ENCODE measurements at places on chromosomes 7 and 10.

DNA sequence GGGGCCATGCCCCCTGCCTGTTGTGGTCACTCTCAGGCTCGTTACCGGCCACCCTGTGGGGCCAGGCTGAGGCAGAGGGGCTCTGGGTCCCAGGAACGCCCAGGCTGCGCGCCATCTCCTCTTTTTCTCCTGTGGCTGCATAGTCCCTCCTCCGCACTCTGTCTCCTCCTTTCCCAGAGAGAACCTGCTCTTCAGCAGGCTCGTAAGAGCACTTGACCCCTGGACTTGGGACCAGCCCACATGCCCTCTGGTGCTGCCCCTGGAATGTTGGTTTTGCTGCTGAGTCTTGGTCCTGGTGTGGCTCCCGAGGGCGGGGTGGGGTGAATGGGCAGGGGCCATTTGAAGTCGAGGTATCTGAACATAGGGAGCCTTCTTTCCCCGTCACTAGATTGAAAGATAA lies 6.6 kb upstream of the BHLHA15 start:
- DNase-seq: no peak

DNA sequence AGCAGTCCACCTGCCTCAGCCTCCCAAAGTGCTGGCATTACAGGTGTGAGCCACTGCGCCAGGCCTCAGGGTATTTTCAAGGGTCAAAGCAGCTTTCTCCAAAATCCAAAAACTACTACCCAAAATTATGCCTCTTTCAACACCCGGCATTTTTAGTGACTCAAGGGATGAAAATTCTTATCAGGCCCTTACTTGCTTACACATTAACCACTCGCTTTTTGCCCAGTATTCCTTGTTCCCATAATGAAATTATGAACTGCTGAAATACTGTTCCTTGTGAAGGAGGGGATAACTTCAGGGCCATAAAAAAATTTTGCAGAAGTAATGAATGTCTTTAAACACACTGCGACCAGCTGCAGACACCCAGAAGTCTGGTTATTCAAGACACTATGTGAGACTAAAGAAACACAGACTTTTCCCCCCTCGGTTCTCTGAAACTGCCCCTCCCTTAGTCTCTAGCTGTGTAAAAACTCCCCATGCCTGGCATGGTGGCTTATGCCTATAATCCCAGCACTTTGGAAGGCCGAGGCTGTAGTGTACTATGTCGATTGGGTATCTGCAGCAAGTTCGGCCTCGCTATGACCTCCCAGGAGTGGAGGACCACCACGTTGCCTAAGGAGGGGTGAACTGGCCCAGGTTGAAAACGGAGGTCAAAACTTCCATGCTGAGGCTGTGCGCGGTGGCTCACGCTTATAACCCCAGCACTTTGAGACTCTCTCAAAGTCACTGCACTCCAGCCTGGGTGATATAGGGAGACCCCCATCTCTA lies 12.0 kb downstream of the FXYD4 start:
- DNase-seq: no peak

DNA sequence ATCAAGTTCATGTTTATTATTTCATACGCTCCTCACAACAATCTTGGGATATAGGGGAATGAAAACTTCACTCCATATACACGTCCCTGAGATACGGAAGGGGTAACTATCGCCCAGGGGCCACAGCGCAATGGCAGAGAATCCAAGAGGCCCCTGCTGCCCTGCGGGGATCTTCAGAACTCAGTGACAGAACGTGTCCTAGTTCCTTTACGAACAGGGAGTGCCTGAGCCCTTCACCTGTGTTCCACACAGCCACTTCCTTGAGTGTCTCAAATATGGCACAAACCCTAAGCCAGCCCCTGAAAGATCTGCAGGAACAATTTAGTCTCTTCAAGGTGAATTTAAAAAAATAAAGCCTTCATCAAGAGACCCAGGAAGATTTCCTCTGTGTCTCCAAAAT lies 25.9 kb downstream of the LYZL1 start:
- DNase-seq: no peak

- no peak for DNase-seq
These were observed 204.2 kb downstream of the DYNC1I1 start for GRCh38 chr7:95976369-95977060.

DNA sequence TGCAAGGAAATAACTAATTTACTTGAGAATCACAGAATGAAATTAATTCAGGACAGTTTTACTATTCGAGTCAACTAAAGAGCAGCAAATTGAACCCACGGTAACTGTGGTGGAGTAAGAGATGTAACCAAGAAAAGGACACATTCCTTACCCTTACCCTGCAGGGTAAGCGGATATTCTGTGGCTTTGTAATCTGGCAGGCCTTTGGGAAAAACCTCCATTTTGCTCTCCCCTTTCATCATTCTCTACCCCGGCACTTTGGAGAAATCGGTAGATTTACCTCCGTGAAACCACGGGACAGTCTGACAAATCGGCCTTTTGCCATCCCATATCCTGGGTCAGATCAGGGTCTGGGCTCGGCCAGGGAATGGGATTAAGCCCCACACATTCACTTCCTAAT lies 18.4 kb downstream of the RCC1L start:
- DNase-seq: no peak

- no peak for DNase-seq
These were observed 546.0 kb upstream of the FZD8 start for GRCh38 chr10:36188080-36188453.

DNA sequence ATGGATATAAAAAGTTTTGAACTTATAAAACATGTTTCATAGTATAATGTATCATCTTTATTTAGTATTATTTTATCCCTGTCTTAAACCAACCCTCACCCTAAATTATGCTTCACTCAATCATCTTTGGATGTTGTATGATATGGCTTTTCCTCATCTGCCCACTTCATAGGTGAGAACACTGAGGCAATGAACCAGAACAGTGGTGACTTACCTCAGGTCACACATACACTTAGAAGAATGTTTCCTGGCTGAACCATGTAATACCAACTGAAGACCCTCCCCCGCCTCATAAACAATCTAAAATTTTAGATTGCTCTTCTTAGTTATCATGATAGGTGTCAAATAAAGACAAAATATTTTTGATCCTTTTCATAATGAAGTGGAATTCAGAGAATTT lies 22.6 kb upstream of the STOX1 start:
- DNase-seq: no peak

DNA sequence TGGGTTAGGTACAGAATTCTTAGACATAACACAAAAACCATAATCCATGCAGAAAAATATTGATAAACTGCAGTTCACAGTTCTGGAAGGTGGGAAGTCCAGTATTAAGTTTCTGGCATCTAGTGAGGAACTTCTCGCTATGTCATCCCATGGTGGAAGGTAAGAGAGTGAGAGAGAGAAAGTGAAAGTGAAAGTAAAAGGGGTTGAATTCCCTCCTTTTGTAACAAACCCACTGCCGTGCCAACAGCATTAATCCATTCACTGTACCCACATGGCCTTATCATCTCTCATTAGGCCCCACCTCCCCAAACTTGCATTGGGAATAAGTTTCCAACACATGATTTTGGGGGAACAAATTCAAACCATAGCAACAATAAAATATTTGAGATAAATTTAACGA lies 17.1 kb downstream of the ZNF485 start:
- peak; percentile 50 for DNase-seq

DNA sequence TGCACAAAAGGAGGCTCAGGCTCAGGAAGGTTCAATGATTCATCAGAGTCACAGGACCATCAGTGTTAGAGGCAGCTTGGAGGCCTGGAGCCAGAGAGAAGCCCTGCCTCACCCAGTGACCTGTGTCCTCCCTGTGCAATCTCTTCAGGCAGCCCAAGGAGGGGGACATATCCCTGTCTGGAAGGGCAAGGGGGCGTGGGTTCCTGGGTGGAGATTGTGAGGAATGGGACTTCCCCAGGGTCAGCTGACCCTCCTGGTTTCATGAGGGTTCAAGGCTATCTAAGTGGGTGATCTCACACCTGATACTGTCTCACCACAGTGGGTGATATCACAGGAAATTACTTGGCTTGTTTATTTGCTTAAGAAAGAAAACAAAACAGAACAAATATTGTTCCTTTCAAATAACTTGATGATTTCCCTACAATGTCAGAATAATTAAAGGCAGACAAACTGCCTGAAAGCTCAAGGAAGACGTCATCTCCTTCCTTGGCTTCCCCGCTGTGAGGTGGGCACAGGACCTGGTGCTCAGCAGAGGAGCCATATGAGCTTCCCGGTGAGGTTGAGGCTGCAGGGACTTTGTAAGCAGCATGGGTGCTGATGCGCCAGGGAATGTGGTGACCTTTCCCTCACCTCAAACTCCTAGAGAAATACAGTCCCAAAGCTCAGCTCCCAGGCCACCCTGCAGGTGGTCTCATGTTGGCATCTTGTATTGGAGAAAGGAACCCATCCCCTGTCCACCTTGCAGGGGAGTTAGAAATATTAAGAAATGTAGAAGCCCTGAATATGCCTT lies 763.2 kb downstream of the GRID1 start:
- DNase-seq: peak; percentile 2

GRCh38 chr7:121689749-121690148 lies 183.2 kb upstream of the PTPRZ1 start:
- no peak for DNase-seq

GRCh38 chr10:86164960-86165630 lies 201.5 kb downstream of the GRID1 start:
- DNase-seq: no peak

DNA sequence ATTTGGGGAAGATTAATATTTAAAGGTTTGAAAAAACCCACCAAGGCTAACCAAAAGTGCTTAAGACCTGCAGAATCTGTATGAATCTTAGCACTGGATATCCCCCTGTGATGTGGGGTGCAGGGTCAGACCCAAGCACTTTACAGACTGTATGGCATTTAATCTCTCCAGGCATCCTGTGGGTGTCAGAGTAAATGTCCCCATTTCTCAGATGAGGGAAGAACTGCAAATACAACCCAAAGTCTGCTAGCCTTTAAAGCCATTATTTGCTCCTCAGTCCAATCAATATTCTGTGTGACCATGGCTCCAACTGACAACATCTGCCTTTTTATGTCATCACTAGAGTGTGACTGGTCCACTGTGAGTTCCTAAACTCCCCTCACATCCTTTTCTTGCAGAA lies 10.0 kb upstream of the MBL2 start:
- no peak for DNase-seq

DNA sequence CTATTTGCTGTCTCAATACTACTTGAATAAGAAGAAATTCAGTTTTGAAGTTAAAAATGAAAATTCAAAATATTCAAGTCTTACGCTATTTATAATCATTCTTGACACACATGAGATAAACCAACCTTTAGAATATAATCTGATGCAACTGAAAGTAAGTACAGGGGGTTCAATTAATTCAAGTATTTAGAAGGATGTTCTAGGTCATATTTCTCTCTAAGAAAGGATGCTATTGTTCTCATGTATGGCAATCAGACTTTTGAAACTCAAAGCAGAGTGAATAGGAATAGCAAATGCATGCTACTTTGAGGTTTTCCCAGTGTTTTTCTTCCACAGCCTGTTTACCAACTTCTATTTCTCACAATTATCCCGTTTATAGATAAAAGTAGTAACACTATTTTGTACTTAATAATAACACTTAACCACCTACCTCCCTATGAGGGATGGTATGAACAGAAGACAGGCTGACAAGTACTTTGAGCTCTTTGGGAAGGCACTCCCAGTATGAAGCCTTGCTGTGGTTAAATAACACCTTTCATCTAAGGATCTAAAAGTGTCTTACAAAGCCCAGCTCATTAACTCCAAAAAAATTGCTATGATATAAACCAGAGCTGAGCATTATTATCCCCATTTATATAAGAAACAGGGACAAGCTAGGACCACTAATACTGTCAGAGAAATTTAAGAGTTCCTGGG lies 18.0 kb upstream of the SPOCK2 start:
- DNase-seq: no peak

DNA sequence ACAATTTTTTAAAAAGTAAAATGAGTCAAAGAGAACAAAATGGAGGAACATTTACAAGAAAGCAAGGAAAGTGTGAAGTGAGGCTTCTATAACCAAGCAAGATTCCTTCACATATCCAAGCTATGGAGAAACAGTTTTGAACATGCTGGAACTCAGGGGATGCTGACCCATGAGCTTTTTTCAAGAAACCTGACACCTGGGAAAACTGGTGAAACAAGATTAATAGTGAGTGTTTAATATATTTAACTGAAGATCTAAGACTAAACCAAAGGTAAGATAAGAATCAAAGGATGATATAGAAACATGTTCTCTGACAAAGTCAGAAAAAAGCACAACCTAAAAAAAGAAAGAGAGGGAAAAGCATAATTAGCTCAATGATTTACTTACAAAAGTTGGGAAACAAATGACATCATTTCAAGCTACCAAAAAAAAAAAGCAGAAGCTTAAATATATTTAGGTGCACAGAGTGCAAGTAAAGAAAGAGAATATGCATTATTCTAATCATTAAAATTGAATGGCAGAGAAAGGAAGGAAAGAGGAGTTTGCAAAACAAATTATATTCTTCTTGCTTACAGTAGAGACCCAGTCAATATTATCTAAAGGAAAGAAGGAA lies 24.9 kb downstream of the C7orf25 start:
- no peak for DNase-seq

- DNase-seq: no peak
These were observed 35.2 kb downstream of the GBF1 start for GRCh38 chr10:102280397-102281101.

GRCh38 chr10:113086282-113086681 lies 136.2 kb downstream of the TCF7L2 start:
- no peak for DNase-seq

DNA sequence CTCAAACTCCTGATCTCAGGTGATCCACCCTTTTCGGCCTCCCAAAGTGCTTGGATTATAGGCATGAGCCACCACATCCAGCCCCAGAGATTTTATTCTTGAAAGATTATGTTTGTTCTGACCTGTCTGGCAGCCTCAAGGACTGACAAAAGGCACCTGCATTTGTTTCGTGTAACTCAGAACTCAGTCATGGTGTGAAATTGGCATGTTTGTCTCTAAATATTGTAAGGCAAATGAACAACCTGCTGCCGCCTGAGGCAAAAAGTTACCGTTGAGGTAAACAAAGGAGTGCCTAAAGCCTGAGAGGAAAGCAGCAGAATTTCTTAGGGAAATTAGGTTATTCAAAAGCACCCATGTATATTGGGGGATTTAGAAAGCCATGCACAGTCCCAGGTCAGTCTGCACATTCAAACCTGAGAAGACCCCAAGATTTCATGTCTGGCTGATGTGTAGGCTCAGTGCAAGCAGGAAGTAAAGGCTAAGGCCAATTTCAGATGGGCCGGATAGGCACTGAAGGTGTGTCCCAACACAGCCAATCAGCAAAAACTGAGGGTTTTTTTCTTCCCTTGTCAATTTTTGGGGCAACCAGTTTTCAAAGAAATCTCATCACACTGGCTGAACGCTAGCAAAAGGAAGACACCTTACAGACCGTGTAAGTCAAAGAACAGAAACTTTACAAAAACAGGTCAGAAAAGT lies 33.3 kb upstream of the HHEX start:
- DNase-seq: no peak

DNA sequence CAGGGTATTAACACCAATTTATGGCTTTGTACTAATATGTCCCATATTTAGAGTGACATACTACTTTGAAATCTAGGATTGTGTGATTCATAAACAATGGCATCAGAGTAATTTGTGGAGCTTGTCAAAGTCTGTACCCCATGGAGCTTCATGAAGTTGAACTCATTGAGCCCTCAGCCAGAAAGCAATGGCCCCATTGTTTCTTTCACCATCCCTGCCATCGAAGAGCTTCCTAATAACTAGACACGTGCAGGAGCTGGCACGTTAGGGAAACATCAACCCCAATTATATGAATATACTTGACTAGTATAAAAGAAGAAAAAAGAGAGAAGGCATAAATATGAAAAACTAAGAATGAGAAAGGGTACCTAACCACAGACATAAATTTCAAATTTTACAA lies 206.6 kb downstream of the CXCL12 start:
- DNase-seq: no peak

GRCh38 chr7:116897661-116898060 lies 35.3 kb downstream of the CAPZA2 start:
- no peak for DNase-seq
